ENCODE measurements at places on chromosomes 12 and 14.

DNA sequence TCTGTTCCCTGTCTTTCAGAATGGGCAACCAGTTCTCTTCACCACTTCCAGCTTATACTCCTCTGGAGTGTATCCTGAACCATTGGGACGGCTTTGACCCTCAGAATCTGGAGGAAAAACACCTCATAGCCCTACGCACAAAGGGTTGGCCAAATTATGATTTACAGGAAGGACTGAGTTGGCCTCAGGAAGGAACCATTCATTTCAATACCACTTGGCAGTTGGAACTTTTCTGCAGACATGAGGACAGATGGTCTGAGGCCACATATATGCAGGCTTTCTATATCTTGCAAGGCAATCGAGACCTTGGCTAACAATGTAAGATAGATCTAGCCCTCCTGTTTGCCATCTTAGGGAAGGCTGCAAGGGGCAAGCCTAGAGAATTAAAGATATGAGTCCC is 24.0 kb downstream of the CLECL1 start:
- no peak for DNase-seq

DNA sequence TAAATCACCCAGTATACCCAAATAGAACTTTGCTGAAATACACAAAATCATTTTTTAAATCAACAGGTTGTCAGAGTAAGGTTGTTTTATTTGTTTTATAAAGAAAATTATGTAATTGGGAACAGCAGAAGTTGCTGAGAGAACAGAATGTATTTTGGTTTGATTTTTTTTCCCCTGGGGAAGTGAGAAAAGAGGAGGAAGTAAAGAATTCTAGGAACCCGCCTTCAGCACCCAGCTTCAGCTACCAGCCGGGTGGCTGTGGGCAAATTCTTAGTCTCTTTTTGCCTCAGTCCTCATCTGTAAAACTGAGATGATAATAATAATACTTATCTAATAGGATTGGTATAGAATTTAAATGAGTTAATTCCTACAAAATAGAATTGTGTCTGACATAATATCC is 119.4 kb downstream of the SRGAP1 start:
- no peak for DNase-seq

DNA sequence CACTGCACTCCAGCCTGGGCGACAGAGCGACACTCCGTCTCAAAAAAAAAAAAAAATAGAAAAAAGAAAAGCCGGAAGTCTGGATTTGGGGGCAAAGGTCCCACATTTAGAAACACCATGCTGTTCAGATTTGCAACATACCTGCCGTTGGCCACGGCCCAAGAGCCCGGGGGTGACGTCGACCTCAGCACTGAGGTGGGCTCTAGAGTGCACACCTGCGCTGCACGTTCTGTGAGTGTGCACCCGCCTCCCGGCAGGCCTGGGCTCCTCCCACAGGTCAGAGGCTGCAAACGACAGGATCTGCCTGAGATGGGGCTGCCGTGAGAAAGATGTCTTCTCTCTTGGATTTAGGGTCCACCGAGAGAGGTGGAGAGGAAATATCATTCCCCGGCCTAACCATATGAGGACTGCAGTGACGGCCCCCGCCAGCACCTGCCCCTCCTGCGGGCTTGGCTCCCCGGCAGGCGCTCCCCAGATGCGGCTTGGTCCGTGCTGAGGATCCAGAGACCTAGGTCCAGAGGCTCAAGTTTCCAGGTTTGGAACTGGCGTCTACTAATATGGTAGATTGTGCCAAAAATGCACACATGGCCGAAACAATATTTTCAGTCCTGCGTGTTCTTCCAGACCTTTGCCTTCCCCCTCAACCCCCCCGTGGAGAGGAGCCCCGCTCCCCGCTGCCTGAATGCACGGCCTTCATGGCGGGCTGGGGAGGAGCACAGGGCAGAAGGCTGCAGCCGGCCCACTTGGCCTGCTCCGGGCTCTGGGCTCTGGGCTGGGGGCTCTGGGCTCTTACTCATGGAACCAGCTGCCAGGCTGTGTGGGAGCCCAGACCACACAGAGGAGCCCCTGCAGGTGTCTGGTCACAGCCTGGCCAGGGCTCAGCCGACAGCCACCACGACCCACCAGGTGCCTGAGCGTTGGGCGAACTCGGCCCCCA is 58.8 kb upstream of the FBRSL1 start:
- DNase-seq = no peak

DNA sequence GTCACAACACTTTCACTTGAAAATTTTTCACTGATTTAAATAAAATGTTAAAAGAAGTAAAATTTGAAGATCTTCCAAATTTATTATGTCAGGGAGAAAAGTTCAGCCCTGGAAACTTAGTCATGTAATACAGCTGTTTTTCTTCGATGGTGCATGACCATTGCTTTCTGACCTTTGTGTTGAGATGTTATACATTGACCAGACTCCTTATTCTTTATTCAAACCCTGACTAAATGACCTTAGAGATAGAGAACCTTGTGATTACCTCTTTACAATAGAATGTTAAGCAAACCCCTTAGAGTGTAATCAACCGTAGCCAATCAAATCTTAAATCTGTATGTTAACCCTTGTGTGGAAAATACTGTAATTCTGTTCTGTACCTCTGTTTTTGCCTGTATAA is 34.5 kb downstream of the PLCZ1 start:
- no peak for DNase-seq

GRCh38 chr14:73091044-73091443 is 32.7 kb downstream of the RBM25 start:
- DNase-seq = no peak

DNA sequence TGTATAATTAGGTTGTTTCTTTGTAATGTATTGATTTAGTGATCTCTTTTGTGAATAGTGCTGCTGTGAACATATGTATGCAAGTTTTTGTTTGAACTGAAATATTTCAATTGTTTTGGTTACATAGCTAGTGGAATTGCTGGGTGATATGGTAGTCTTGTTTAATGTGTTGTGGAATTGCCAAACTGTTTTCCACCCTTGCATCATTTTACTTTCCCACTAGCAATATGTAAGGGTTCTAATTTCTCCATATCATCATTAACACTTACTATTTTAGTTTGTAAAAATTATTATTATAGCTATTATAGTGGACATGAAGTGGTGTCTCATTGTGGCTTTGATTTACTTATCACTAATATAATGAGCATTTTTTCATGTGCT is 5.9 kb downstream of the G2E3 start:
- DNase-seq = no peak

DNA sequence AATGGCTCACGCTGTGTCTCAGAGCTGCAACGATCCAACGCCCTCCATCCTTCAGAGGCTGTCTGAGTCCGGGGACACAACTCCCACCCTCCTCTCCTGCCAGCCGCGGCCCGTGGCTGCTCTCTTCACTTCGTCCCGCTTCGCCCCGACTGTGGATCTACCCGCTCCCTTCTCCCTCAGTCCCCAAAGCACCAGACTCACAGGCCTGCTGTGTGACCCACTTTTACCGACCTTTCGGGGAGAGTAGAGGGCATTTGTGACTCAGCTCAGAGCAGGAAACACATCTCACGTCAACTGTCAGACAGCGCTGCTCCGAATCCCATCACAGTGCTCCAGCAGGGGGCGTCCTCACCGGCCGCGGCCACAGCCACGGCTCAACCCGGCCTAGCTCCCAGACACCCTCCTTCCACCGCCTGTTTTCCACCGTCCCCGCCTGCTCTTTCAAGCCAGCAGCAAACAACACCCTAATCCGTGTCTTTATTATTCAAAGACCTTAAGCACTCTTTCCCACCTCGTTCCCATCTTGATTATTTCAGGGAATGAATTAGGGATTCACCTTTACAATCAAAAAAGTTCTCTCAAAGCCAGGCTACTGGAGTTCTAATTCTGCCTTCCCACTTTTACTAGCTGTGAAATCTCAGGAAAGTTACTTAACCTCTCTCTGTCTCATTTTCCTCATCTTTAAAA is 5.0 kb upstream of the AQP2 start:
- DNase-seq = no peak

DNA sequence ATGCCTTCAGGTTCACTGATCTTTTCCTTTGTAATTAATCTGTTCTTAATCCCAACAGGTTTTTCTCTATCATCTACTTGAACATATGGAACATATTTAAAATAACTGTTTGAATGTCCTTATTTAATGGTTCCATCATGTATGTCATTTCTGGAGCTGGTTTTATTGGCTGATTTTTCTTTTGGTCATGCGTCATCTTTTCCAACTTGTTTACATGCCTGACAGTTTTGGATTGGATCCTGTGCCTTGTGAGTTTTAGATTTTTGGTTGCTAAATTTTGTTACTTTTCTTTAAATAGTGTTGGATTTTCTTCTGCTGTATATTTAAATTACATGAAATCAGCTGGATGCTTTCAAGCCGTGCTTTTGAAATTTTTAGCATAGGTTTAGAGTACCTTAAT is 237.3 kb upstream of the DAAM1 start:
- DNase-seq = no peak

DNA sequence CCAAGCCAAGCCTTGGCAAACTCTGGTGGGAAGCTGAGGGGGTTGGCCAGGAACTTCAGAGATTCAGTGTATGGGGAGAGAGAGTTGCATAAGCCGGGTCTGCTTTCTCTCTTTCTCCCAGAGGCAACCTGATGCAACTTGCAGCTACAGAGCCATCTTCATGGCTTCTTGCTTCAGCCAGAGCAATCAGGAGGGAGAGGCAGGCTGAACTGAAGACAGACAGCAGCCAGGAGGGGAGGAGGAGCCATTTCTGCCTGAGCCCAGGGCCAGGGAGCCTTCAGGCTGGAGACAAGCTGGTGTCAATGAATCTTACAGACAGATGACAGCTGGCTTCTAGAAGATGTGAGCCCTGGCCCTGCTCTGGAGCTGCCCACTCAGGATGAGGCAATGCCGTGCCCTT is 18.7 kb downstream of the NPC2 start:
- DNase-seq = no peak

- DNase-seq = no peak
Measured at GRCh38 chr12:113236539-113237399, 15.5 kb downstream of the TPCN1 start.

- DNase-seq = no peak
Measured at GRCh38 chr12:64583771-64584421, 26.4 kb upstream of the RASSF3 start.
